Bone marrow (tissue), 2 donors: ENCODE measurements at places on chromosomes 11 and 22.

- no peak for DNase-seq
These were observed 577 bp upstream of the DKK3 start for GRCh38 chr11:12008790-12009616.

DNA sequence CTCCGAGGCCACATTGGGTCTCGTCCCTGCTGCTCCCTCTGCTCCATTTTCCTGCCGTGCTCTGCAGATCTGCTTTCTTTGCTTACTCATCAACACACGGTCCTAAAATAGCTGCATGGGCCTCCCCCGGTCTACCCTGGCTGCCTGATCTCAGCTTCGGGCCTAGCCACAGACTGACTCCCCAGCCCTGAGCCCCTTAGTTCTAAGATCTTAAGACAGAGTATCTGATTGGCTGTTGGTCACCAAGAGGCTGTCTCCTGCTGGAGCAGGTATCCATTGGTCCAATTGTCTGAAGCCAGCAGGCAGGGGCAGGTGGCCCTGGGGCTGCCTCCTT, 53.7 kb upstream of the NECTIN1 start:
- DNase-seq, result no peak

DNA sequence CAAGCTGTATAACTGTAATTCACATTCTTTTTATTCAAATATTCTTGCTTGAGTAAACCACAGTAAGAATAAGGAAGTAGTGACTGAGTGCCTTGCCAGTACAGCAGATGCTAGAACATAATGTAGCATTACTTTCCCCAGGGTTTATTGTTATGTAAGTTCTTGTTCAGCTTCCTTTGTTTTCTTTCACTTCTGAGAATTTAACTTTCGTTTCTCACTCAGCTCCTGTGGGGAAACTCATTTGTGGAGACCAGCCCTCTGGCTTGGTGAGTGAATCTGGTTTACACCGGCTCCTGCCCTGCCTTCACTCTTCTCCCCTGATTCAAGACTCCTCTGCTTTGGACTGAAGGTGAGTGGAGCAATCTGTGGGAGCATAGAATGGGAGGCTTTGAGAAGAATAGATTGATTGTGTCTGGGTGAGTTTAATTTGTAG, at the start of gene TRIM22:
Gene TRIM22 (plus strand): TSS at position 240 of the 433 bp plus-strand sequence. CDS start 6,443 bp downstream, outside the sequence.
- peak; percentile 92 for DNase-seq

GRCh38 chr11:114070464-114071139, 11.1 kb downstream of the ZBTB16 start:
- DNase-seq, result no peak

- no peak for DNase-seq
These were observed 529.8 kb upstream of the CADM1 start for GRCh38 chr11:116033931-116034553.

GRCh38 chr11:19466314-19466713, 225.6 kb upstream of the E2F8 start:
- no peak for DNase-seq

GRCh38 chr22:17982572-17983141, 41.7 kb downstream of the MICAL3 start:
- no peak for DNase-seq

GRCh38 chr11:77039491-77040400, 5.5 kb downstream of the B3GNT6 start:
- DNase-seq, result no peak

DNA sequence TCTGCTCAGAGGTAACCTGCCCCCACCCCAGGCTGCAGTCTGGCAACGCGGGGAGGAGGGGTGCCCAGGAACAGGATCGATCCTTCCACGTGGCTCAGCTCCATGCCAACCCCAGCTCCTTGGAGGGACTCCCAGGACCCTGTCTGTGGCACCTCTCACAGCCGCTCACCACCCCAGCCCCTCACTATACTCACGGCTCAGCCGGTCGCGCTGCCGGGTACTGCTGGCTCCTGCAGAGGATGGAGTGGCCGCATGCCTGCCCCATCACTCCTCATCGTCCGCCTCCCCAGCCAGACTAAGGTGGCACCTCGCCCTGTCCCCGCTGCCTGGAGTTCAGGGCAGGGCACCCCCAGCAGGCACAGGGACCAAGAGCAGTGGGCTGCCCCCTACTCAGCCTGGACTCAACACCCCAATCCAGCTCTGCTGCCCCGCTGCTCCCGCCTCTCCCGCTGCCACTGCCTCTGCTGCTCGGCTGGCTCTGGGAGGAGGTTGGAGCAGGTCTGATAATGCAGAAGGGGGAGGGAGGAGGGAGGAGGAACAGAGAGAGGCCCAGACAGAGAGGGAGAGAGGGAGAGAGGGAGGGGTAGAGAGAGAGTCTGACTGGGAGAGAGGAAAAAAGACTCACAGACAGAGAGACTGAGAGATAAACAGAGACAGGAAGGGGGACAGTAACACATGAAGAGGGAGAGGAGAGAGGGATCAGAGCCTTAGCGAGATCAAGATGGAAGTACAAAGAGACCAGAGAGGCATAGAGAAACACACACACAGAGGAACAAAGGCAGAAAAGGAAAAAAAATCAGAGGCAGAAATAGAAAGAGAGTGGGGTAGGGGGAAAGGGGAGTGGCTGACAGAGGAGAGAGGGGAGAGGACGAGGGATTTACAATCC, at the start of gene PDE2A:
Gene PDE2A (minus strand): TSS at position 480 of the 886 bp plus-strand sequence. CDS start 215 bp downstream, at position 265.
- no peak for DNase-seq

- no peak for DNase-seq
These were observed 129.2 kb downstream of the MPPED1 start for GRCh38 chr22:43541022-43541421.

- no peak for DNase-seq
These were observed 112.5 kb downstream of the DBX1 start for GRCh38 chr11:20047769-20048154.

DNA sequence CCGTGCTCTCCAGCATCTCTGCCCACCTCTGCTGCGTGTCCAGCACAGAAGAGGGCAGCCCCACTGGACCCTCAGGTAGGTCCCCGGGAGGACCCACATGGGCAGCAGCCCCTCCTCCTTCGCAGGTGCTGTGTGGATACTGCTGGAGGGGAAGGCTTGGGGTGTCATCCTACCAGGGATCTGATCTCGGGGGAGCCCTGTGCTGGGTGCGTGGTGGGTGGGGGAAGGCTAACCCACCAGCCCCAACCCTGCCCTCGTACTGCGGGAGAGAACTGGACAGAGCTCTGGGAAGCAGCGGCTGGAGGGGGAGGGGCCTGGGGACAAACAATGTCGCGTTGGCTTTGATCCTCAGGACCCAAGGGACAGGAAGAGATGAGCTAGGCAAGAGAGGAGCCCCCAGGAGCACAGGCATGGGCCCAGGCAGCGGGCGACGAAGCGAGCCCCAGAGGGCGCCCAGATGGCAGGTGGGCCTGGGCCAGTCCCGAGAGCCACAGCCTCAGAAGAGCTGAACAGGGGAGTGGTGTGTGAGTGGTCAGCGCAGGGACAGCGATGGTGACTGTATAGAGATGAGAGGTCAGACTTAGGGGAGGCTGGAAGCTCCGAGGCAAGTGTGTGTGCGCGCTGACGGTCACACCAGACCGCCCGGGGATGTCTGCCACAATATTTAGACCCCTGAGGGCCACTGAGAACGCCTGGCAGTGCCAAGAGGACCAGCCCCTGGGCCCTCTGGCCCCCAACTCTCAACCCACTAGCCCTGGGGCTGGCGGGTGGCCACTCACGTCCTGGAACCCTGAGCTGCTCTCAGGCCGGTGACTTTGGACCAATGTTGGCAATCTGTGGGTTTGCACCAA, 1.4 kb upstream of the PIM3 start:
- DNase-seq, result no peak

GRCh38 chr22:50185375-50186087, at the start of gene TRABD:
TRABD (plus strand) TSS chr22:50185913; CDS start chr22:50193061, 7,148 bp downstream.
- DNase-seq, result peak; percentile 77

- no peak for DNase-seq
These were observed 62.2 kb downstream of the COMMD9 start for GRCh38 chr11:36227044-36227443.

- no peak for DNase-seq
These were observed 49.4 kb downstream of the BID start for GRCh38 chr22:17724678-17725499.

- no peak for DNase-seq
These were observed 14.1 kb downstream of the RBM4 start for GRCh38 chr11:66652651-66653050.

GRCh38 chr11:47466201-47466600, 17.3 kb upstream of the RAPSN start:
- DNase-seq, result no peak

DNA sequence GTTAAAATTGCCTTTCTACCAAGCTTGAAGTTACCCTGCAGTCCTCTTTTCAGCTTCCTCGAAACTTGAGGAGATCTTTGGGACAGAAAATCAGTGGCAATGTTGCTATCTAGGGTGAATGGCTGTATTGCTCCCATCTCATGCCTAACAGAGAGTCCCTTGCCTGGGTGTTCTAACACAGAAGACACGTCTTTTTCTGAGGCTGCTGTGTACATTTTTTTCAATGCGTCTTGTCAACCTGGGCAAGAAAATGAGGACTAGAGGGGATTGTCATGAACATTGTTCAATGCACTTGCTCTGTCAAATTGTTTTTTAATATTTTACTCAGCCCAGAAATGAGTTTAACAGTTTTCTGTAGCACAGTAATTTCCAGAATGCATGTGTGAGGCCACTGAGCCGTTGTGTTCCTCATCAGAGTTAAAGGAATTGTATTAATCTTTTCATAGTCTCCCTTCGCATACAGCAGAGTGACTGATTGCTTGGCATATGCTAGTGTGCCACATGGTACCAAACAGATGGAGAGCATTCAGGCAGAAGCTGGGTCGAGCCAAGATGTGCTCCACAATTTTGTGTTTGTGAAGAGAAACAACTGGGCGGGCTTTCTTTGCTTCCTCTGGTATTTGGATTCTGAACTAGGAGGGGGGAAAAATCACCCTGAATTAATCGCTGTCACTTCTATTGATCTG, 86.0 kb downstream of the CASP12 start:
- no peak for DNase-seq

GRCh38 chr11:71176812-71177211, 75.6 kb downstream of the SHANK2 start:
- DNase-seq, result no peak

GRCh38 chr11:12989428-12990161, 19.5 kb upstream of the RASSF10 start:
- no peak for DNase-seq

GRCh38 chr11:94604482-94604881, 37.3 kb downstream of the PIWIL4 start:
- no peak for DNase-seq

DNA sequence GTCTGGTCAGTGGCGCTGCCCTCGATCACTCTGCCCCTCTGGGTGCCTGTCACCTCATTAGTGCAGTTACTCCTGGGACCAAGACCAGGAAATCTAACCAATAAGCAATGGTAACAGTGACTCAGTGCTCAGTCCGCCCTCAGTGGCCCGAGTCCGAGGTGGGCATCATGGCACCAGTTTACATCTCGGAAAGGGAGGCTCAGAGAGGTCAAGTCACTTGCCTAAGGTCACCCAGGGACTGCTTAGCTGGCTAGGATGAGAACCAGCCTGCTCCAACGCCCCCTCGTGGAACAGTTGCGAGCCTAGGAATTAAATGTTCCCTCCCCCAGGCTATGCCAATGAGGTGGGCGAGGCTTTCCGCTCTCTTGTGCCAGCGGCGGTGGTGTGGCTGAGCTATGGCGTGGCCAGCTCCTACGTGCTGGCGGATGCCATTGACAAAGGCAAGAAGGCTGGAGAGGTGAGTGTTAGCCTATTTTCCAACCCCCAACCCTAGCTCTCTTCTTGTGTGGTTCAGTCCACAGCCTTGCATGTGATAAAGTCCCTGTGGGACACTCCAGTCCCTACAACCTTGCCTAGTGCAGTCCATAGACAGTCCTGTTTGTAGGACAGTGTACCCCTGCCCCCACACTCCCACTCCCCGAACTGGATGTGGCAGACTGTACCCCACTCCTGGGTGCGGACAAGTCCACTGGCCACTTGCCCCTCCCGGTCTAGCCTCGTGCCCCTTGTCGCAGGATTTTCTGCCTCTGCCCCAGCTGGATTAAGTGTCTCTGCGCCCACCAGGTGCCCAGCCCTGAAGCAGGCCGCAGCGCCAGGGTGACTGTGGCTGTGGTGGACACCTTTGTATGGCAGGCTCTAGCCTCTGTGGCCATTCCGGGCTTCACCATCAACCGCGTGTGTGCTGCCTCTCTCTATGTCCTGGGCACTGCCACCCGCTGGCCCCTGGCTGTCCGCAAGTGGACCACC, 1.1 kb downstream of the MTFP1 start:
- peak; percentile 34 for DNase-seq

DNA sequence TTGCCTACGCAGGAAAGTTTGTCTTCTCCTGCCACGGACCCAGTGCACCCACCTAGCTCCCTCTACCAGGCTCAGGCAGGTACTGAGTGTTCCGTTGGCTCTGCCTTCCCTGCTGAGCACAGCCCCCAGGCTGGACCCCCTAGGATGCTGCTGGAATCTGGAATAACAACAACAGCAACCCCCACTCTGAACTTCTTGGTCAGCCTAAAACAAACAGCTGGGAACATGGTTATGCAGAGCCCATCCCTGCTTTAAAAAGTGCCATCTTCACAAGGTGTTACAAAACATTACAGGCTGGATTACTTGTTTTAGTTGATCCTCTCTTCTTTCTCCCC, 1.8 kb downstream of the OPCML start:
- no peak for DNase-seq

DNA sequence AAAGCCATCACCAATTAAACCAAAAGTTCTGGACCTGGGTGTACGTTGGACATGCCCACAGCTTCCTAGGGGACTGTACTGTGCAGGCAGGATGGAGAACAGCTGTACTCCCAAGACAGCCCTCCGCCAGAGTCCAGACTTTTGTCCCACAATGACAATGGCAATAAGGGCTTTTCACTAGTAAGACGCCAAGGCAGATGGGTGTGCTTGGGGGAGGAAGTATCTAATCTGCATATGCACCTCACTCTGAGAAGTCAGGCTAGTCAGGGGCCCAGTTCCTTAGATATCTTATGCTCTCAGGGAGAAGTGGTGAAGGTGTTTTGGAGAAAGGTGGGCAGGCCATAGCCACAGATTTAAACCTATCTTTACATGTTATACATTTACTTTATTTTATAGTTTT, 85.1 kb upstream of the USP47 start:
- DNase-seq, result no peak

GRCh38 chr11:2096919-2097301, 42.3 kb downstream of the IGF2 start:
- no peak for DNase-seq

GRCh38 chr11:65488273-65489034, 10.4 kb upstream of the MALAT1 start:
- no peak for DNase-seq
